ENCODE measurements at places on chromosomes 16 and 17.

DNA sequence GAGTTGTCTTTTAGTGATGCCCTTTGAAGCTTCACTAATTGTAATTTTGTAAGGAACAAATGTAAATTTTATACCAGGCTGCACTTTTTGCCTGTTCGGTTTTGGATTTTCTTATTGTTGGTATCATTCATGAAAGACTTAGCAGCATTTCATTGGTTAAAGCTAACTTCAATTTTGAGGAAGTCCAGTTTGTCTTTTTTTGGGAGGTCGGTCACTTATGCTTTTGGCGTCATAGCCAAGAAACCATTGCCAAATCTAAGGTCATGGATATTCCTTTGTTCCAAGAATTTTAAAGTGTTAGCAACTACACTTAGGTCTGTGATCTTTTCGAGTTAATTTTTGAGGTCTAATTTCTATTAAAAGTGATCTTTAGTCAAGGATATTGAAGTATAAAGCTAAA lies 77.1 kb downstream of the PRKCA start:
- DNase-seq = no peak

DNA sequence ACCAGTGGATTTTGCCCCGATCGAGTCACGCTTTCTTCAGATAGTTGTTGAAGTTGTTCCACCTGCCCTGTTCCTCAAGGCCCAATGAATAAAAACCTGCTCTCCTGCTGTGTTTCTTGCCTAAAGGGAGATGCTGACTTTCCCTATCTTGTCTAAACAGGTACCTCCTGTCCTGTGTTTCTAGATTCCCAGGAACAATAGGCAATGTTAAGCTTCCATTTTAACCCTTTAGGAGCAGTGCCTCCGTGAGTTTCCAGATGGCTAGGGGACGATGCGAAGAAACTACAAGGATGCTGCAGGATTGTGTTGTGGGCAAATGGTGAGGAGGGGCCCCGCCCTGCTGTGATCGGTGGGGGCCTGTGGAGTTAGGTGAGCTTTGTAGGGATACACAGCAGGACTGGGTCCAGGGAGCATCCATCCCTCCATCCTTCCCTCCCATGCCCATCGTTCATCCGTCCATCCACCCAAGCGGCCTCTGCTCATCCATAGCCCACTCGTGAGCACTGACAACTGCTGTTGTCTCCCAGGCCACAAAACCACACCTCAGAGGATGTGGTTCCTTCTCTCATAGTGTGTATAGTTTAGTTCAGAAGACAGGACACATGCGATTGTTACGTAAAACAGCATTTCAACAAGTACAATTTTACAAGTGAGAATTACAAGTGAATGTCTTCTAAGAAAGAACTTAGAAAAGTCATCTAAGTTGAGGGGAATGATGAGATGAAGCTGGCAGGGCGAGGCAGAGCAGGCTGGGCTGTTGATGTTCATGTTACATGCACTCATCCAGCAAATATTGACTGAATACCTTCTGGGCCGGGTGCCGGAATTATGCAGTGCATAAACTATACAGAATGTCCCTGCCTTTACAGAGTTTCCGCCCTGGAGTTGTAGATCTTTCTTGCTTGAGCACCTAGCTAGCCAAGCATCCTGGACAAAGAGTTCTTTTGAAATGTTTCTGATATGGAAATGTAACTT lies 5.2 kb downstream of the ARSG start:
- peak; percentile 77 for DNase-seq

GRCh38 chr16:53893731-53894435 lies 189.9 kb downstream of the FTO start:
- DNase-seq = no peak

GRCh38 chr17:82938873-82939620 lies 99.2 kb upstream of the ZNF750 start:
- no peak for DNase-seq

DNA sequence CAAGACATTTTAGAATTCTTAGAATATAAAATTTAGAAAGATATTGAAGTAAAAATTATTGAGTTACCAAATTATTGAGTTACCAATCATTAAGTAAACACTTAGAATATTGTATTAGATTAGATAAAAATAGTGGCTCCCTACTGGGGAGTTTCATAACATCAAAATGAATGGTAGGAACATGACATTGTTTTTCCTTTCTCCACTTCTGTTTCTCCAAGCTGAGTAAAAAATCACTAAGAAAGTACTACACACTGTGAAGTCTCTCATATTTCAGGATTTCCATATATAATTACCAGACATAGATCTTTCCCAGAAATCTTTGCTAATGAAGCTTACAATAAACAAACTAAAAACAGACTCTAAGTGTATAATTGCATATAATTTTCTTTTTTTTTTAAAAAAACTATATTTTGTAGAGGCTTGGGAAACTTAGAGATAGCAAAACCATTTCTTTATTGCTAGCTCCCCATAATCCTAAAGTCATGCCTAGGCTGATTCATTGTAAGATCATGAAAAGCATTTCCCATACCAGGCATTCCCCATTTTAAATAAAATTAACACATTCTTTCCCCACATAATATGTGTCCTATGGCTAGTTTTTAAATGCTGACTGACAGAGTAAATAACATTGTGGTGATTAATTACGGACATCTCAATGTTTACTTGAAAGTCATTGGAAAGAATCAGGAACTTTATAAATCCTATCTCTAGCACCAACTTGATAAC lies 1408.7 kb upstream of the GOT2 start:
- DNase-seq = no peak

GRCh38 chr17:81264640-81265039 lies 25.5 kb downstream of the NDUFAF8 start:
- no peak for DNase-seq

GRCh38 chr16:1772362-1772907 lies at the start of gene EME2:
Gene EME2, plus strand, starts transcription at chr16:1772810. Its CDS starts 418 bp downstream, at chr16:1773228.
- DNase-seq = peak; percentile 34

DNA sequence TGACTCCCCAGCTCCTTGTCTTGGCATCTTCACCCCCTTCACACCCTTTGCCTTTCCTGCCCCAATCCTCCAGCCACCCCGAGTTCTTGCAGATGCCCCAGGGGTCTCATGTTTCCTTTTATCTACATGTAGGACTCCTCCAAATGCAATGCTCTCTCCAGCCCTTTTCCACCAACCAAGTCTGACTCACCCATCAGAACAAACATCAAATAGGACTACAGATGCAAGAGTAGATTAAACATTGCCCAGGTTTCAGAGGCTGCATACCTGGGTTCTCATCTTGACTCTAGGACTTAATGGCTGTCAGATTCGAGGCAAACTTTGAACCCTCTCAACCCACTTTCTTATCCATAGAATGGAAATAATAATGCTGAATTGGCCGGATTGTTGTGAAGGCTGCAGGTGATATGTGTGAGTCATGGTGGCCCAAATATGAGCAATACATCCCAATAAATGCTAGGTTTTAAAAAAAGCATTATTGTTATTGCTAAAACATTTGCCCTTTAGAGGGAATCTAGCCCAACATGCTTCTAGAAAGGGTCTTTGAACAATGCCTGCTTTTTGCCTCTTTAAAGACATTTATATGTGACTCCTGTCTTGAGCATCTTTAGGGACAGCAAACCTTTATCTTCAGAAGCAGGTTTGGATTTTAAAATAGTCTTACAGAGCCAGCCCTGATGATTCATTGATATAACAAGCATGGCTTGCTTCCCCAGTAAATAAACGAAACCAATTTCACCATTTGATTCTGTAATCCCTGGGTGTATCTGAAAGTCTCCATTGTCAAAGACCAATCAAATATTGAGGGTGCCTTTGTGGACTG lies 310.1 kb downstream of the FOXL1 start:
- DNase-seq = no peak

- no peak for DNase-seq
Observed at GRCh38 chr16:25157271-25157875, 45.8 kb downstream of the LCMT1 start.

- no peak for DNase-seq
Observed at GRCh38 chr17:70242781-70243437, 73.6 kb downstream of the KCNJ2 start.

DNA sequence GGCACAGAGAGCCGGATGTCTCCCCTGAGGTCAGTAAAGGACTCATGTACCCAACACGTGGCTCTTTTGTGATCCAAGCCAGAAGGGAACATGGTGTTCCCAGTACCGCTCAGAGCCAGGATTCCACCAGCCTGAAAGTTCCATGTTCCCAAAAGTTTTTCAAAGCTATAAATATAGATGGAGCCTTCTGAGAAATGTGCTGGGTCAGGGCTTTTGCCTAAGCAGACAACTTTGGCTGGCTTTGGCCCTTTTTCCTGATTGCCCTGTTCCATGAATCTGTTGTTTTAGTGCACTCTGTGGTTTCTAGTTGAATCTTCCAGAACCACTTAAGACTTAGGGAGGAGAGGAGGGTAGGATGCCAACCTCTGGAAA lies 128.5 kb upstream of the HS3ST2 start:
- DNase-seq = no peak

GRCh38 chr17:4717791-4718190 lies 7.4 kb downstream of the ARRB2 start:
- no peak for DNase-seq

GRCh38 chr17:58325289-58325726 lies 3.3 kb downstream of the TSPOAP1 start:
- no peak for DNase-seq

DNA sequence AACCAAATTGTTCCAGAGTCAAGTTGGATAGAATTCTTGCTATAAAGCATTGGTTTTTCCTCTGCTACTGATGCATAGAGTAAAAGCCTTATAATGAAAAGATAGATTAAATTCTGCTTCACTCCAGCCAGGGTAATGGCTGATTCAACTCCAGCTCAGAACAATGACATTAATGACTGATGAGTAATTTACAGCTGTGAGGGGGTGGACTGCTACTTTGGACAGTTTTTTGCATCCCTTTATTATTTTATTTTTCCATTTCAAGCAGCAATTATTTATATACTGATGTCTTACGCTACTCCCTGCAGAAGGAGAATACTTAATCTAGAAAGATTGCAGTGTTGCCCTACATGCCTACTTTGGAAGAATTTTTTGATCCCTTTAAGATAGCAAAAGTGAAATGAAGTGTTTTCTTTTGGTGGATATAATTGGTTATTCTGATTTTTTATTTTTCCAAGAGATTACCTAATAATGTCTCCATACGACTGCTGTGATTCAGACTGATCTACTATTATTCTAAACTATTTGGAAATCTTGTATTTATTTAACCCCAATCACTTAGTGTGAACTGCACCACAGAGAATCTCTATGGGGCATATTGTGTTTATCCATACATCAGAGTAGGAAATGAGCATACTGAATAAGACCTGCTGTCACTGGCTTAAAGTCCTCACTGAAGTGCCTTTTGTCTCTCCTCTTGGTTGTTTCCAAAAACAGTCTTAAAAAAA lies 149.5 kb downstream of the TRIM37 start:
- no peak for DNase-seq
